Mucosa of descending colon (tissue), 3 donors: ENCODE measurements at places on chromosomes 13 and 19.

DNA sequence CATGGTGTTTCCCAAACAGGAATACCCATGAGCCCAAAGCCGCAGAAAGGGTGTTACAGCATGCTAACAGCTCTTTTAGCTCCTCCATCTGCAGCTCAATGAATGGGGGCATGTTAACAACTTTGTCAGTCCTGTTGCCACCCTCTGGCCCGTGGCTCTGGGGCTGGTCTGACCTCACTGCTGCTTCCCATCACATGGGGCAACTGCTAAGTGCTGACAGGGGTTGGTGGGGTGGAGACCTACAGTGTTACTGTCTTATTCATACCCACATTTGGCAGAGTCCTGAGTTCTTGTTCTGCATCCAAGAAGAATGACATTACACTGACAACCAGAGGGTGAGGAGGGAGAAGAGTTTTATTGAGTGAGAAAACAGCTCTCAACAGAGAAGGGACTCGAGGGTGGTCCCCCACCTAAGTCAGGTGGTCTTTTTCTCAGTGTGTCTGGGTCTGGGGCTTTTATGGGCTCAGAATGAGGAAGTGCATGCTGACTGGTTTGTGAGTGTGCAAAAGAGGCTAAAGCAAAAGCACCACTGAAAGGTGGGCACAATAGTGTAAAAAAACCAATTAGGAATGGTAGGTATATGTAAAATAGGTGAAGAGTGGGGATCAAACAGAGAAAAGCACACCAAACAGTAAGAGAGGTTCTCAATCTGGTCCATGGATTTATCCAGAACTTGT, 1952.0 kb upstream of the PCDH20 start:
- DNase-seq: no peak

DNA sequence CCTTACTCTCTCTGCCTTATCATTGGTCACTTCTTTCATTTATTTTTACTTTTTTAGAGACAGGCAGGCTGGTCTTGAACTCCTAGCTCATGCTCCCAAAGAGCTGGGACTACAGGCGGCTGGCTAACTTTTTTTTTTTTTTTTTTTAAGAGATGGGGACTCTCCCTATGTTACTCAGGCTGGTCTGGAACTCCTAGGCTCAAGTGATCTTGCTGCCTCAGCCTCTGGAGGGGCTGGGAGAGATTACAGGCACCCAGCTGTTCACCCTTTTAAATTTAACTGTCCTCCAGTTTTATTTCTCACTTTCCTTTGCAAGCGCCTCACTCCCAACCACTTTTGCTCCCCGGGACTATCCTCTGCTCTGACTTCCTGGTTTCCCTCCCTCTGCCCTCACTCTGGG, 5.6 kb upstream of the CLDN10 start:
- no peak for DNase-seq

- DNase-seq: no peak
Observed at GRCh38 chr19:54047616-54048015, 16.1 kb downstream of the VSTM1 start.

DNA sequence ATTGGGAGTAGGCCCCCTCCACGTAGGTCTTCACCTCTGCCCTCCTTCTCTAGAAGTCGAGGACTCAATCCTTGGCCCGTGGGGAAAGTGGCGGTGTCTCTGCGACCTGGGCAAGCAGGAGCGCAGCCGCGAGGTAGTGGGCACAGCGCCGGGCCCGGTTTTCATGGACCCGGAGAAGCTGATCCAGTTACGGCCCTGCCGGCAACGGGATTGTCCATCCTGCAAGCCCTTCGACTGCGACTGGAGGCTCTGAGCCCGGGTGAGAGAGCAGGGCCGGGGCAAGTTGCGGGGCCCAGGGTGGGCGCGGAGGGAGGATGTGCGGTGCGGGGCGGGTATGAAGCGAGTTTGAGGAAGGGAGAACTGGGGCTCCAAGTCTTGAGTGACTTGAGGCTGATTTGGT, 2.2 kb downstream of the THSD8 start:
- no peak for DNase-seq

DNA sequence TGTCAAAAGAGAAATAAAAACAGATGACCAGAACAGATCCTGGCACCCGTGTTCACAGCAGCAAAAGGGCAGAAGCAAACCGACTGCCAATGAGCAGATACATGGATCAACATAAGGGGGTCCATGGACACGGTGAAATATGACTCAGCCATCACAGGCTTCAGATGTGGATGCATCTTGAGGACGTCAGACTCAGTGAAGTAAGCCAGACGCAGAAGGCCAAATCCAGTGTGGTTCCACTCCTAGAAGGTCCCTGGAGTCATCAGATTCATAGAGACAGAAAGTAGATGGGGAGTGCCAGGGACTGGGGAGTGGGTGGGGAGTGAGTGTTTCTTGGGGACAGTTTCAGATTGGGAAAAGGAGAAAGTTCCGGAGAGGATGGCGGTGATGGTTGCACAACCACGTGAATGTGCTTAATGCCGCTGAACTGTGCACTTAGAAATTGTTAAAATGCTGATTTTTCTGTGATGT, 28.8 kb upstream of the SEMA6B start:
- DNase-seq: no peak

DNA sequence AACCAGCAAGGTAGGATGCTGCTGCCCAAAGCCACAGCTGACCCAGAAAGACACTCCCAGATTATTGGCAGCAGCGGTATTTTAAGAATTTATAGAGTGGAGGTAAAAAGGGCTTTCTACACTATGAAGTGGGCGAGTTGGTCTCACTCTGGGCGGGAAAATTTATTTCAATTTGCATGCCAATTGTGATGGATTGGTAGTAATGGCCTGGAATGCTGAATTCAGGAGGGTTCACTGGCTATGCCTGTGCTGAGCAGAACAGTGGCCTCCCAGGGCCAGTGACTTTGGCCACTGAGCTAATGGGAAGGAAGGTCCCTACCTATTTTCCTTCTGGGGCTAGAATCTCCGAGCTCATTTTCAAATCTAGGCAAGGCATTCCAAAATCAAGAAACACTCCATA, 243.5 kb downstream of the TSHZ3 start:
- DNase-seq: no peak

DNA sequence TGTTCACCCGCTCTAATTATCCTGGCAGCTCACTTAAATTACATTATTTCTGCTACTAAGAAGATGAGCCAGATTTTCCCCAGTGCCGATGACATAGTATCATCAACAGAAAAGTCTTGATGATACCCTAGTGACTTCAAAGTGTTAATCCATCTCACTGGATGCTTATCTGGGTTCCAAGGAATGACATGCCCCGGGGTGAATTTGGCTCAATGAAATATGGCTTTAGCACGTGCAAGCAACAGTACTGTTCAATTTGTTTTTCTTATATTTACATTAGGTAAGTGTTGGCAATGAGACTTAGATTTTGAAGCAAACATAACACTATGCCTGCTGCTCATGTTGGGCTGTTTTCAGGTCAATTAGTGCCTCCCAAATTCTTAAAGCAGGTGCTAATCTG, 548.2 kb upstream of the SLITRK1 start:
- no peak for DNase-seq
